ENCODE measurements at places on chromosomes 7 and 10.

DNA sequence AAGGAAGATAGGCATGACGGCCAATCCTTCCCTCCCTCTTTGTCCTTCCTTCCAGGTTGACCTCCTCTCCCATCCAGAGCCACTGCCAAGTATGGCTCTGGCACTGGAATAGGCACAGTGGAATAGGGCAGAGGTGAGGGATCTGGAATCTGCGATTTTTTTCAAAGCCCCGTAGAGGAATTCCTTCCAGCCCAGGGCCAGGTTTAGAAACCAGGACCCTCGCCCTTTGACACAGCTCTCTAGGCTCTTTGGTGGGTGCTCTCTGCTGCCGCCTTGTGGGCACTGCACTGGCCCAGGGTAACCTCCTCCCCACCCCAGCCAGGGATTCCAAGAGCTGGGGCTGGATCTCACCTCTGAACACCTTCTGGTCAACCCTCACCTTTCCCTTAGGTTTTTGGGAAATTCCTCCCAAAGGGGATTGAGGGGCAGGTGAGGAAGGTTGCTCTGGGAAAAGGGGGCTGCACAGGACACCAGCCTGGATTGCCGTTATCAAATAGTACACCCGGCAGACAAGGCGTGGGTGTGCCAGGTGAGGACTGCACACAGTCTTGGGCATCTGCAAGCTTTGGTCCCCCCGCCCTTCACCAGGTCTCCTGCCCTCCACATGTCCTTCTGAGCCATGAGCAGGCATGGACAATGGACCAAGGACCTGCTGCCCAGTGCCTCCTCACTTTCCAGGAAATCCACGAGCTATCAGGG lies 22.8 kb downstream of the C10orf105 start:
- H3K27me3 ChIP-seq: peaks cover 6% of the 10 kb centered on the region
- H3K36me3 ChIP-seq: no peaks in the 10 kb centered on the region
- no peak overlapping the region for H3K4me3 ChIP-seq
- peak; percentile 69 for DNase-seq

DNA sequence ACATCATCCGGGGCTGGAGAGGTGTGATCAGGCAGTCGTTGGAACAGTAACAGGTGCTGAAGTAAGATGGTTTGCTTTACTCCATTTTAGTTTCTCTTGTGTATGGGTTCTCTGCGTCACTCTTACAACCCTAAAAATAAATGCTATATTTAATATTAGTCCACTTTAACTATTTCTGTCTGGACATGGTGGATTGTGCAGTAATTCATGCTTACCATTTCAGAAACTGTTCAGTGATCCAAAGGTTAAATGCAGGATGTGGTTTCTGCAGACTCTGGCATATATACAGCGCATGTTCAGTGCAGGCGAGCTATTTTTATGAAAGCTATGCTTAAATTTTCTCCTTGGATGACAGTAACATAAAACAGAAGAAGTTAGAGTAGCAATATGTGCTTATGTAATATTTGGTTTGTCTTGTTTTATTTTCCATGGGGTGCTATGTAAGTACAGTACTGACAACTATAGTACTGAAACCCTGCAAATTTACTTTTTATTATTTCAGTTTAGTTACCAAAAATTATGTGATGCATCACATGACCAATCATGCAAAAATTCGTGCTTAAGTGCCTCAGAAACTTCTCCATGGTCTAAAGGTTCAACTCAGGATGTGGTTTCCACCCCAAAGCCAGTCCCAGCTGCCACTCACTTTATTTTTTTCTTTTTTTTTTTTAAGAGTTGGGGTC lies 46.6 kb upstream of the GRID1 start:
- H3K27ac ChIP-seq: peak overlapping the region; percentile 43
- H3K27me3 ChIP-seq: no peaks in the 10 kb centered on the region
- peak; percentile 83 for DNase-seq
- H3K4me3 ChIP-seq: peak overlapping the region; percentile 51

DNA sequence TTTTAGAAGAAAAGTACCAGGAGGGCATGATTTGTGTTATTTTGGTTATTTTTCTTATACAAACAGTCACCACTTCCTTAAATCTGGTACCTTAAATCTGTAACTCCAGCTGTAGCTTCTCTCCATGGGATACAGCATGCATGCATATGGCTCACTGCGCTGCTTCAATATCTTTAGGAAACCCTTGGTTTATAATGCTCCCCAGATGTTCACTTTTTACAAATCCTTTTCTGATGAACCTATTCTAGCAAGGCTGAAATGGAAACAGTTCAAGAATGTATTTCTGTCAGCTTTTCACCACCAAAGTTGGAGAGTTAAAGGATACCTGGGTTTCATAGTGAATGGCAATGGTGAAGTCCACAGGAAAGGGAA lies 50.9 kb downstream of the LAMB4 start:
- H3K27me3 ChIP-seq: no peaks in the 10 kb centered on the region
- no peak overlapping the region for H3K4me3 ChIP-seq
- no peak overlapping the region for H3K27ac ChIP-seq
- no peak for DNase-seq
- H3K4me1 ChIP-seq: no peaks in the 10 kb centered on the region

DNA sequence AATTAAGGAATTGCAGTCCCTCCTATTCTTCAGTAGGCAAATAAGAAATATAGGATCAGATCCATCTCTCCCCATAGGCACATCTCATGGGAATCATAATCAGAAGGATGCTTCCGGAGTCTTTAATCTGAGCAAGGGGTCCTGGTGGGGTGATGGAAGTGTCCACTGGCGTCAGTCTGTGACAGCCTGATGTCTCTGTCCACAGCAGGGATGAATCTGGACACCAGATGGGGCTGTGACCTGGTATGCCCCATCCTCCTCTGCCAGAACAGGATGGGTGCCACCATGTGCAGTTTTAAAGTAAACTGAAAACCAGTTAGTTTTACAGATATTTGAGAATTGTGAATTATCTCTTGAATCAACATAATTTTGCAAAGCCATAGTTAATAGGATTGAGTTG lies 148.7 kb downstream of the C1GALT1 start:
- H3K27ac ChIP-seq: no peak overlapping the region
- no peaks in the 10 kb centered on the region for H3K4me1 ChIP-seq
- no peaks in the 10 kb centered on the region for H3K27me3 ChIP-seq

- no peak overlapping the region for H3K4me3 ChIP-seq
- H3K27me3 ChIP-seq: no peaks in the 10 kb centered on the region
- DNase-seq: no peak
- H3K4me1 ChIP-seq: no peaks in the 10 kb centered on the region
- no peak overlapping the region for H3K27ac ChIP-seq
- no peaks in the 10 kb centered on the region for H3K36me3 ChIP-seq
These were observed 49.8 kb upstream of the LEP start for GRCh38 chr7:128191136-128191844.

Data from B cell (primary cell).